ENCODE measurements at places on chromosomes 4 and X. TPM values are rescaled to one million over a fixed set of nuclear protein-coding genes. Genes with fewer than 3 reads are reported as not detected.

ADH1B gene
- total RNA-seq = 1,460 TPM

ZFX gene
- 28.2 TPM for total RNA-seq

H2BW2 gene
- not detected for total RNA-seq

CLDN22 gene
- total RNA-seq = not detected

FAM47E gene
- 1.3 TPM for total RNA-seq

DNA sequence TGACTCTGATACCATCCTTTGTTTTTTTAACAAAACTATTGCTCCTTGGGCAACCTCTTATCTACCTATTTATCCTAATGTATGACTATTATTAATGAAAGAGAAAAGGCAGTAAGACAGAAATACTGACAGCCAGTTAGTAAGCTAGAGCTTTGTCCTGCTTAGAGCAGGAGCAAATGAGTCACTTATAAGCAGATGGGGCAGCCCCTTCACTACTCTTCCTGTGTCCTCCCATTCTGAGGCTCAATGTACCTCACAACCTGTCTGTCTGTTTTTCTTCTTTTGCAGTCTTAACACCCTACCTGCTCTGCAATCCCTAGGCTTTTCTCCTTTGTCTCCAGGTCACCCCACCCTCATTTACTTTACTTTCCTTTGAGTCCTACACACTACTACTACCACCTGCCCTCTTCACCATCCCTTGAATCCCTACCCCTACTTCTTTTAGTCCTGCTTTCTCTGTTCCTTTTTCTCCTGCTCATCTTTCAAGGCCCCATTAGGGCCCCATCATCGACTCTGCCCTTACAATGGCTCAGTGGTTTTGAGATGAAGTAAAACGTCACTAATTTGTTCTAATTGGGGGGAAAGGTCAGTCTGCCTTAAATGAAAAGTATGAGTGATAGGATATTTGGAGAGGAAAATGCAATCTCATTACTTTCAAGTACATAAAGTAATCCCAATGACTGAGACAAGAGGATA is 294.3 kb downstream of the GUCY2F start:
- H3K27ac ChIP-seq = no peak overlapping the region
- DNase-seq = no peak
- H3K36me3 ChIP-seq = no peaks in the 10 kb centered on the region

DNA sequence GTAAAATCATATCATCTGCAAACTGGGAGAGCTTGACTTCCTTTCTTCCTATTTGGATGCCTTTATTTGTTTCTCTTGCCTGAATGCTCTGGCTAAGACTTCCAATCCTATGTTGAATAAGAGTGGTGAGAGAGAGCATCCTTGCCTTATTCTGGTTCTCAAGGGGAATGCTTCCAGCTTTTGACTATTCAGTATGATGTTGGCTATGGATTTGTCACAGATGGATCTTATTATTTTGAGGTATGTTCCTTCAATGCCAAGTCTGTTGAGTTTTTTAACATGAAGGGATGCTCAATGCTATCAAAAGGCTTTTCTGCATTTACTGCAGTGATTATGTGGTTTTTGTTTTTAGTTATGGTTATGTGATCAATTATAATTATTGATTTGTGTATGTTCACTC is 2144.6 kb upstream of the TENM3 start:
- no peak overlapping the region for H3K27ac ChIP-seq
- DNase-seq = no peak
- H3K4me3 ChIP-seq = no peak overlapping the region
- H3K36me3 ChIP-seq = no peaks in the 10 kb centered on the region
- H3K4me1 ChIP-seq = no peaks in the 10 kb centered on the region

GRCh38 chr4:103998756-103999155 is 279.0 kb upstream of the TACR3 start:
- no peaks in the 10 kb centered on the region for H3K27me3 ChIP-seq
- no peak for DNase-seq
- no peak overlapping the region for H3K27ac ChIP-seq
- H3K36me3 ChIP-seq = no peaks in the 10 kb centered on the region
- no peak overlapping the region for H3K4me3 ChIP-seq
- H3K4me1 ChIP-seq = no peaks in the 10 kb centered on the region

GRCh38 chrX:141278306-141278705 is 36.0 kb upstream of the SPANXC start:
- no peaks in the 10 kb centered on the region for H3K4me1 ChIP-seq
- no peak overlapping the region for H3K27ac ChIP-seq
- DNase-seq = no peak
- H3K4me3 ChIP-seq = no peak overlapping the region

- H3K36me3 ChIP-seq = no peaks in the 10 kb centered on the region
- no peaks in the 10 kb centered on the region for H3K4me1 ChIP-seq
- H3K27me3 ChIP-seq = no peaks in the 10 kb centered on the region
These were observed 24.9 kb downstream of the TRIM61 start for GRCh38 chr4:164952551-164952950.

DNA sequence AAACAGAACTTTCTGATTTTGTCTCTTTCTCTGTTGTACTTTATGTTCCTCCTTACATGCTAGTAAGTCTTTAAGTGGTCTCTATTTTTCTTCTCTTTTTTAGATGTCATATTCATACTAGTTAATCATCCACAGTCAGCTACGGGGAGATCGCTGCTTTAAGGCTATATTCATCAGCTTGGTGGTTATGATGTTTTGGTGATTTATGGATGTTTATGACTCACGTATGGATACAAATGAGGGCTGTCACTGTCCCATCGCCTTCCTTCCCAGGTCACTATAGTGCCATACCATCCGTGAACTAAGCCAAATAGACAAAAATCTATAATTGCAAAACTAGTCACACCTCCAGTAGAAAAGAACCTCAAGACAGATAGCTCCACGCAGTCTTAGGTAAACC is 296.8 kb upstream of the AADAT start:
- H3K27ac ChIP-seq = no peak overlapping the region
- no peaks in the 10 kb centered on the region for H3K27me3 ChIP-seq
- H3K36me3 ChIP-seq = no peaks in the 10 kb centered on the region
- no peak overlapping the region for H3K4me3 ChIP-seq
- no peak for DNase-seq

DNA sequence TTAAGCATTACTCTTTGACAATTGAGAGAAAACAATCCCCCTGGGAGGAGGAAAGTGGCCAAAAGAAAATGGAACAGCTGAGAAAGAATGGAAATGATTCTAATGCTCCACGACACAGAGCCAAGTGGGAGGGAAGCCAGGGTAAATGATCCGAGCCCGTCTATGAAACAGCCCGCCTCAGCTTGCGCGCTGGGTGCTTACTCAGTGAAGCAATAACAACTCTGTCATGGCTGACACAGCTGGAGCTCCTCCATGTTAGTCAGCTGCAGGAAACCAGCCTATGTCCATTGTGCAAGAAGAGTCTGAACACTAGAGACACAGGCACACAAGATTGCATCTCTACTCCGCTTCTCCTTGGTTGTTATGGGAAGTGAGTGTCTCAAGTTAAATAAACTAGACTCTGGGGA is 19.3 kb downstream of the NOA1 start:
- no peak overlapping the region for H3K27ac ChIP-seq
- H3K4me3 ChIP-seq = no peak overlapping the region
- H3K27me3 ChIP-seq = no peaks in the 10 kb centered on the region

DNA sequence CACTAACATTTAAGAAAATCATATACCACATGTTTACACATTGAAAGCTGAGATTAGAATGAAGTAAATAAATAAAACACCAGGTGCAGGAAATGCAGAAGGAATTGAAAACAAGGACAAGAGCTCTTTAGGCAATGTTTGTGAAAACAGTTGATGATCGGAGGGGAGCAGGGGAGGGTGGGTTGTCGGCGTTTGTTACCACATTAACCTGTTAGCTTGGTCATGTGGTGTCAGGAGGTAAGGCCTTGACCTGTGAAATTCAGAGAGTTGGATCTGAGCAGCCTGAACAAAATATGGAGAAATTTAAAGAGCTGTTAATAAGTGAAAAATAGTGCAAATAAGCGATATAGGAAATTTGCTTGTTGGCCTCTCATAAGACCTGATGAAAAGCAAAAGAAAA is 759.9 kb downstream of the PDHA2 start:
- no peak overlapping the region for H3K4me3 ChIP-seq
- no peaks in the 10 kb centered on the region for H3K4me1 ChIP-seq
- H3K36me3 ChIP-seq = no peaks in the 10 kb centered on the region
- H3K27me3 ChIP-seq = no peaks in the 10 kb centered on the region

DNA sequence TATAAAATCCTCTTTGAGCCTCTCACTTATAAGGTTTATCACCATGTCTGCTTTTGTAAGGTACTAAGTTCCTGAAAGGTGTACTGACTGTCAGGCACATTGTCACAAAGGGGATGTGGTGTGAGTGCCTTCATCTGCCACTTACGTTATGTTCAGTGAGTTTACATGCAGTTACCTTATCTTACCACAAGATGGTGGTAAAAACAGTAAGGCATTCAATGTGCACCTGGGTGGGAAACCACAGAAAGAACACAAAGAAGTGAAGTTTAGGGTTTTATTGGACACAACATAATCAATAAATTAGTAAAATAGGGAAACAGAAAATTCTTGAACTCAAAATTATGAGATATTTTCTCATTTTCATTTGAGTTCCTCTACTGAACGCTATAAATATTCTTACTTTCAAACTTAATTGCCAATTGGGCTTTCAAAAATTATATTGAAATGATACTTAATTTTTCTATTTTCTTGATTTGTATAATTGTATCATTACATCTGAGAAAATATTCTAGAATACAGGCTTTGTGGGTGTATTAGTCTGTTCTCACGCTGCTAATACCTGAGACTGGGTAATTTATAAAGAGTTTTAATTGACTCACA is 650.8 kb downstream of the PCDH7 start:
- no peak overlapping the region for H3K27ac ChIP-seq
- H3K4me1 ChIP-seq = no peaks in the 10 kb centered on the region
- DNase-seq = no peak
- no peak overlapping the region for H3K4me3 ChIP-seq
- no peaks in the 10 kb centered on the region for H3K36me3 ChIP-seq
- H3K27me3 ChIP-seq = no peaks in the 10 kb centered on the region

- H3K27me3 ChIP-seq = no peaks in the 10 kb centered on the region
- no peaks in the 10 kb centered on the region for H3K4me1 ChIP-seq
These were observed 932.6 kb downstream of the C4orf33 start for GRCh38 chr4:130028552-130028951.

- no peaks in the 10 kb centered on the region for H3K4me1 ChIP-seq
- no peaks in the 10 kb centered on the region for H3K36me3 ChIP-seq
- no peak overlapping the region for H3K27ac ChIP-seq
- no peak for DNase-seq
- peaks cover 3% of the 10 kb centered on the region for H3K27me3 ChIP-seq
These were observed 55.0 kb upstream of the PRDM5 start for GRCh38 chr4:120977435-120977997.

GRCh38 chrX:120517936-120518335 is 42.8 kb downstream of the CUL4B start:
- H3K4me1 ChIP-seq = no peaks in the 10 kb centered on the region
- no peak overlapping the region for H3K4me3 ChIP-seq

DNA sequence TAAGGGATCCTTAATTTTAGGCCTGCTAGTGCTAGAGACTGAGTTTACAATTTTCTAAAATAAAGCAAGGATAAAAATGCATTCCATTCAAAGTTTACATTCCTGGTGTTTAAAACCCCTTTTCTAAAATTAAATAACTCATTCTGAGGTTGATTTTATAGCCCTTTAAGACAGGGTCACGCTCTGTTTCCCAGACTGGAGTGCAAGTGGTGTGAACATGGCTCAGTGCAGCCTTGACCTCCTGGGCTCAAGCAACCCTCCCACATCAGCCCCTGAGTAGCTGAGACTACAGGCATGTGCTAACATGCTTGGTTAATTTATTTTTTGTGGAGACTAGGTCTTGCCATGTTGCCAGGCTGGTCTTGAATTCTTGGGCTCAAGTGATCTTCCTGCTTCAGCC is 6.8 kb upstream of the CDKL2 start:
- no peaks in the 10 kb centered on the region for H3K27me3 ChIP-seq
- no peak overlapping the region for H3K4me3 ChIP-seq
- DNase-seq = no peak
- no peaks in the 10 kb centered on the region for H3K4me1 ChIP-seq

GRCh38 chr4:26319949-26320537 is 771 bp upstream of the RBPJ start:
- no peaks in the 10 kb centered on the region for H3K27me3 ChIP-seq
- DNase-seq = peak; percentile 59
- H3K4me1 ChIP-seq = peaks cover 23% of the 10 kb centered on the region
- no peaks in the 10 kb centered on the region for H3K36me3 ChIP-seq
- H3K27ac ChIP-seq = peak overlapping the region; percentile 99
- peak overlapping the region; percentile 81 for H3K4me3 ChIP-seq

DNA sequence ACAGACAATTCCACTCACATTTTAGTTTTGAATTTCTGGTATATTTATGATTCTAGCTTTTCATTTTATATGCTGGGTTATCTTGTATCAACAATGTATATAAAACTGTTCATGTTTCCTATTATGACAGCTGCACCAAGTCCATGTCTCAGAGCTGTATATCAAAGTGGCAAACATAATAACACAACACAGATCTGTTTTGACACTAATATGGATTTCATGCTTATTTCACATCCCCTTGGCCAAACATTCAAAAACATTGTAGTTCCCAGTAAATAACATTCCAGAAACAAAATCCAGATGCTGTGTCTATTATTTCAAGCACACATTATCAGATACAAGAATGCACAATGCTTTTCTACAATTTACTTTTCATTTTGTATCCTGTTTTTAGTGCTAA is 380.6 kb upstream of the MAGEB2 start:
- no peak for DNase-seq
- no peak overlapping the region for H3K4me3 ChIP-seq
- H3K27ac ChIP-seq = no peak overlapping the region
- H3K36me3 ChIP-seq = no peaks in the 10 kb centered on the region
- no peaks in the 10 kb centered on the region for H3K27me3 ChIP-seq
- no peaks in the 10 kb centered on the region for H3K4me1 ChIP-seq

DNA sequence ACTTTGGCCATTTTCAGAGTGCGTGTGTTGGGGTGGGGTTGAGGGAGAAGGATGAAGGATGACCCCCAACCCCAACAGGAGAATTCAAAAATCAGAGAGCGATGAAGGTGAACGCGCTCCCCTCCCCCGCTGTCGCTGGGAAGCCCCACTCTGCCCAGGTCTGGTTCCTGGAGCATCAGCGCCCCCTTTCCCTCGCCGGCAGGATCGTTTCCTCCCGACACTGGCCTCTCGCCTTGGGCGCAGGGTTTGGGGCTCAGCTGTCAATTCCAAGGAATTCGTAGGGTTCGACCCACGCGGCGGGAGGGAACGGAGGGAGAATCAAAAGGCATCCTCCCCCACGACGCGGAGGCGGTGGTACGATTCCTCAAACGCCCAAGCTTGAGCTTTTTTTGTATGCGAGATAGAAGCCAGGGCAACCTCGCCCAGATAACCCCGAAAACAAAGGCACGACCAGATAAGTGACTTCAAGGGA is 1.0 kb upstream of the PDGFRA start:
- DNase-seq = peak; percentile 62
- H3K36me3 ChIP-seq = no peaks in the 10 kb centered on the region
- H3K4me3 ChIP-seq = no peak overlapping the region
- H3K27ac ChIP-seq = peak overlapping the region; percentile 35

DNA sequence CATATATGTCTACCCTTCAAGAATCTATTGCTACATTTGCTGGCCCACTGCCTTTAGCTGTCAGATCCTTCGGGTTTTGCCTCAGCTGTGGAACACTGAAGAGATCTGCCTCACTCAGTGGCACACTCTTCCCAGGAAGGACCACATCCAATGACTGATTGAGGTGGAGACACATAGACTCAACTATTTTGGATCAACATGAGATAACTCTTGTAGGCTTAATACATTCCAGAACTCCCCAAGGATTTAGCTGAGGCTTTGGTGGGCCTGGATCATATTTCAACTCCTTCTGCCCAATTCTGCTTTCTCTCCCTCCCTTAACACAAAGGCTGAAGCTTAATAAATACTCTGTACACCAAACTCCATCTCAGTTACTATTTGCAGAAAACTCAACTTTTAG is 100.5 kb downstream of the CORIN start:
- H3K4me1 ChIP-seq = no peaks in the 10 kb centered on the region
- H3K36me3 ChIP-seq = no peaks in the 10 kb centered on the region
